ENCODE measurements at places on chromosomes 3 and 15.
A peak's percentile ranks its signal among the peaks of the same experiment; 100 is the strongest.

- DNase-seq, result no peak
Observed at GRCh38 chr15:78879517-78880241, 7.0 kb downstream of the MORF4L1 start.

DNA sequence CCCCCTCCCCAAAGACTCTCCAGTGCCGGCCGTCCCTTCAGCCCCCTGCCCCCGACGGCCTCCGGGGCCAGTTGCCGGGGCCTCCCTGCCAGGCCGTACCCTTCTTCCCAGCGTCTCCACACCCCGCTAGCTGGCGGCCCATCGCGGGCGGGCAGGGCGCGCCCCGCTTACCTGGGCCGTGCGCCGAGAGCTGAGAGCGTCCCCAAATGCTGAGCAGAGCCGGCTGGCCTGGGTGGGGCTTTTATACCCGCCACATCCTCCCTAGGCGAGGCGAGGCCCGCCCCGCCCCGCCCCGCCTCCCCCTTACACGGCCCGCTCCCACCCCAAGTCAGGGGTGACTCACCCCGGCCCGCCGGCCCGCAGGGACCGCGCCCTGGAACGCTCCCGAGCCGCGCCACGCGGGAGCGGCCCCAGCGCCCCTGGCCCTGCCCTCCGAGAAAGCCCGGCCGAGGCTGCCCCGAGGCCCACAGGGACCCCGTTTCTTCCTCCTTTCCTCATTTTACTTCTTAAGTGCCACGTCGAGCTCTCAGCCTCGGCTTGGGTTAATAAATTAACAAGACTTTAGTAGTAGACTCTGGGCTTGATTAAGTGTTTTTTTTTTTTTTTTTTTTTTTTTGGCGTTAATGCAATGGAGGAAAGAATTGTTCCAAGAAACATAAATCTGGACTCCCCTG lies at the start of gene ANXA2:
Gene ANXA2 (minus strand): TSS at position 215 of the 674 bp plus-strand sequence. CDS start 11,911 bp downstream, outside the sequence.
- peak; percentile 67 for DNase-seq

- no peak for DNase-seq
Observed at GRCh38 chr3:64357481-64357880, 132.2 kb upstream of the PRICKLE2 start.

- peak; percentile 13 for DNase-seq
Observed at GRCh38 chr3:51819709-51820406, 40.8 kb upstream of the IQCF6 start.

- no peak for DNase-seq
Observed at GRCh38 chr3:13780432-13781176, 99.3 kb downstream of the WNT7A start.

DNA sequence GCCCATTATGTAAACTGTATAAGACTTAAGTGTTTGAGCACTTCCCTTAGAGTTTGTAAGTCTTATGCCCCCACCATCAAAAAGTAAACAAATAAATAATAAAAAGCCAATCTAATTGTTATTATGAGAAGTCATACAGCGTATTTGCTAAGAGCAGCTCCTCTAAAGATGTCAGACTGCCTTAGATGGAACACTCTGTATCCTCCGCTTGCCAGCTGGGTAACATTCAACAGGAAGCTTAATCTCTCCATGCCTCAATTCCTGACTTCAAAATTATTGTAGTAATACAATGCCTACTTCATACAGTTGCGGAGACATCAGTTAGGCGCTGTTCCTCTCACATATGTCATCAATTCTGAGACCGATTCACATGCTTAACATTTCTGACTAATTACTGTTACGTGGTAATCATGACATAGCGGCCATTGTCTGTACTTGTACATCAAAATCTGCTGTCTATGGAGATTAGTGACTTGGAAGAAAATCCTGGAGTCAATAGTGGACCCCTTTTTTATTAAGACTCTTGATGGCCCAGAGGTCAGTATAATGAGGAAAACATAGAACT lies 417.7 kb downstream of the LPP start:
- no peak for DNase-seq

DNA sequence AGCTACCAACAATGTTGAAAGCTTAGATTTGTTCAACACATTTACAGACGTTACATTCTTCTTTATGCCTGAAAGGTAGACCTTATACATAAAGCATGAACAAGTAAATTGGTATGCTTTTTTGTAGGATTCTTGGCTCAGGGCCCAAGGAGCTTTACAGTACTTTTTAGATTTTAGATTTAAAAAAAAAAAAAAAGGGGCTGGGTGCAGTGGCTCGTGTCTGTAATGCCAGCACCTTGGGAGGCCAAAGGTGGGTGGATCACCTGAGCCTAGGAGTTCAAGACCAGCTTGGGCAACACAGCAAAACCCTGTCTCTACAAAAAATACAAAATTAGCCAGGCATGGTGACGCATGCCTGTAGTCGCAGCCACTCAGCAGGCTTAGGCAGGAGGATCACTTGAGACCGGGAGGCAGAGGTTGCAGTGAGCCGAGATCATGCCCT lies 39.7 kb downstream of the MEF2A start:
- no peak for DNase-seq

DNA sequence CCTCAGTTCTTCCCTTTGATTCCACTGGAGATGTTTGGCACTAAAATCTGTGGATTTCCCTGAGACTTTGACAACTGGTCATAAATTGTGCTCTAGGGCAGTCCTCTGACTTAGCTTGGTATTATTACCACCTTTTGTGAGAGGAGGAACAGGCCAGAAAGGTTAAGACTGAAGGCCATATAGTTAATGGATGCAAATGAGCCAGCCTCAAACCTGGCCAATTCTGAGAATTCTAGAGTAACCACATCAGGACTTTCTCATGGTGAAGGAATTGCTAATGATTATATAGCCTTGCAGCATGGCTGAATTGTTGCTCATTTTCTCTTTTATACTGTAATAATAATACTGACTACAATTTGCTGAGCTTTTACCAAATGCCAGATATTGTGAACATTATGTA lies 162.5 kb downstream of the CADPS start:
- no peak for DNase-seq

GRCh38 chr3:123281406-123281805 lies 79.7 kb downstream of the SEC22A start:
- no peak for DNase-seq

GRCh38 chr3:52771702-52772101 lies 962 bp upstream of the NEK4 start:
- no peak for DNase-seq

GRCh38 chr3:195583831-195584542 lies at the start of gene APOD:
TSS of gene APOD (minus strand) at chr3:195583940. CDS start at chr3:195579461, 4,479 bp downstream.
- DNase-seq, result no peak

GRCh38 chr3:32961189-32961715 lies 9.8 kb downstream of the CCR4 start:
- peak; percentile 34 for DNase-seq

DNA sequence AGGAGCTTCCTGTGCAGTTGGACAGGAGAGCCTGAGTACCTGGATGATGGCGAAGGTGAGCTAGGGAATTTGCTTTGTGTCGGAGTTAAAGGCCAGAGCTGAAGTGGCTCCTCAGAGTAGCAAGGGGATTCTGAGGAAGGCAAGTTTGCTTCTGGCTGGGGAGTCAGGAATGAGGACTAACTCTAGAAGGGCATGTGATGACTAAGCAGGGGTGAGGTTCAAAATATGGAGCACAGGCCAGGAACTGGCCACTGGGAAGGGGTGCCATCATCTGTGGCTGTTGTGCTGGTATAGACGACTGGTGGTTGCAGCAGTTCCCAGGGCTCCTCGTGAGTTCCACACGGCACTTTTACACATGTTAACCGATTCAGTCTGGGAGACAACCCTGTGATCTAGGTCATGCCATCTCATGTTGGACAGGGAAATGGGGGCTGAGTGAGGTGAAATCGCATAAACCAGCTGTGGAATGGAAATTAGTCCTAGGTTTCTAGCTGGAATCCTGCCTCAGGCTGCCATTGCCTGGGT lies 100.8 kb downstream of the EEFSEC start:
- no peak for DNase-seq

- no peak for DNase-seq
Observed at GRCh38 chr15:92612891-92613290, 42.7 kb downstream of the FAM174B start.

- DNase-seq, result no peak
Observed at GRCh38 chr15:47397655-47398054, 319.6 kb upstream of the SEMA6D start.

DNA sequence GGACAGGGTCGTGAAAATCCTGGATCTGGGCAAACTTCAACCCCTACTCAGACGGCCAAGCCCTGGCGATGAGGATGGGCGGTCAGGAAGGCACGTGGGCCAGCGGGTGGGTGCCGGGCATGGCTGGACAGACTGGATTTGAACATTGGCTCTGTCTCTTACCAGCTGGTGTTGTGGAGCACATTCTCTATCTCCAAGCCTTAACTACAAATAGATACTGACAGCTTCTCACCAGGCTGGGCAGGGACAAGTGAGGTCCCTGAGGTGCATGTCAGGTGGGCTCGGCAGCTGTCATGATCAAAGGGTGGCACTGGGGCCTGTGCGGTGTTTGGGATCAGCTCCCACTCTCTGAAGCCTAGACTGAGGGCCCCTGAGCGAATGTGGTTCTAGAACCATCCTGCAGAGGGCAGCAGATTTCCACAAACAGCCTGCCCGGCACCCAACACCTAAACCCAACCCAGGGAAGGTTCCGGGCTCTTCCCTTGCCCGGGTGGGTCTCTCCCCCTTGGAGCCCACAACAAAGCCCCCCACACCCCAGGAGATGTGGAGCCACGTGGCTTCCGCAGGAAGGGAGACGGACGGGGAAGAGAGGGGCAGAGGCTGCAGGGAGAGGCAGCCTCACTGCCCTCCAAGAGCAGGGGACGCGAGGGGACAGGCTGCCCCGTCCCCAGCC lies 58.4 kb downstream of the RGMA start:
- DNase-seq, result peak; percentile 32

DNA sequence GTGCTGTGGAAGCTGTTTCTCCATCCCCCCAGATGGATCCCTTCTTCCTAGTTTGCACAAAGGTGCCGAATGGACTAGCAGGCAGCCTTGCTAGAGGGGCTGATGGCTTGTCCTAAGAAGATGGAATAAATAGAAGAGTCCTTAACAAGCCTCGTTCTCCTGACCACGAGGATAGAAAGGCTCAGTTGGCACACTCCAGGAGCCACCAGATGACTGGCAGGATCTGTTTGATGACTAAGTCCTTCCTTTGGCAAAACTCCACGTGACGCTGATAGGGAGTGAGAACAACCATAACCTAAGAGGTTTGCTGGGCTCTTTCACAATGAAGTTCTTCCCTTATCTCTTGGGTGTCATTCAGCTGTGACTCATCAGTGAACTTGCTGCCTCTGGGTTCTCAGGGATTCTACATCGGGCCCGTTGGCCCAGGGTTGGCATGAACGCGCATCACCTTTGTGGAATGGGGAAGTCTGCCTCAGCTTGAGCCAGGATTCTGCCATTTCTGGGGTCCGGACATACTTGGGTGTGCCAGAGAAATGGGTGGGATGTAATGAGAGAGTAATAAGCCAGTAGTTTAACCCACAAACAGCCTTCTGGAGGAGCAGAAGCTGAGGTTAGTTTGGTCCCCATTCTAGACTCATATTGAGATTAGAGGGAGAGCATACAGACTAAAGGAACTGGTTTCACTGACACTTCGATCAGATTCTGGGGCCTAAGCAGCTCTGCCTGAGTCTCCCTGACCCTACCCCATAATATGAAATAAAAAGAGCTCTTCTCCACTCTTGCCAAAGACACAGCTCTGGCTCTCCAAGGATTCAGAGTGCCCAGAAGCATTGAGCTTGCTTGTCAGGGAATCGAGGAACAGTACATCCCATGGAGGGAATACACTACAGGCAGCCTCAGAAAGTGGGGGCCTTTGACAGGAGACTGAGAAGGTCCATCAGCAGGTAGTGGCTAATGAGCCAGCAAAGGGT lies 2.0 kb upstream of the MELTF start:
- DNase-seq, result no peak

DNA sequence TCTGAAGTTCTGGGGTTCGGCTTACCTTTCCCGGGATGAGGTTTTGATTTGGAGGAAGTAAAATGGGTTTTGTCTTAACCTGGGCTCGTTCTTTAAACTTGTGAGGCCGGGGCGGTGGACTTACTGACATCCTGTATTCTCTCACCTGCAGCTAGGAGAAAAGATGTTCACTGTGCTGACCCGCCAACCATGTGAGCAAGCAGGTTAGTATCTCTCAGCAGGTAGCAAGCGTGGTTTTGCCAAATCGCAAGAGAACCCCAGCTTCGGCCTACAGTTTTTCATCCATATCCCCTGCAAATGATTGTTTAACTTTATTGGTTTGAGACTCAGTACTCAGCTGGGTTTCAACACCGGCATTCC lies 891 bp downstream of the ENTPD3 start:
- DNase-seq, result no peak

DNA sequence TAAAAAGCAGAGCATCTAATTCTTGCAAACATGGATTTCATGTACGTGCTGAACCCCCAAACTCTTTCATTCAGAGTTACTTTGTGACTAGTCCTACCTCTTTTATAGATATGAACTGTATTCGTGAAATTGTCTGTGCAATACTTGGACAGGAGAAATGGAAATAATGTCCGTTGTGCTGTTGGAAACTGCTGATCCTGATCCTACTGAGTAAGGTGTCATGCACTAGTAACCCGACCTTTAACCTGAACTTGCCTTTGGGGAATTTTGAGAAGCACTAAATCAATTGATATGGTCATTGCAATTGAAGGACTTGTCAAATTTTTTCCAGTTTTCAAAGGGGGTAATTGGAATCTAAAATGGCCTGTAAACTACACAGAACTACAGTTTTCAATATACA lies 856.4 kb downstream of the ROBO1 start:
- DNase-seq, result no peak

Data from T-helper 2 cell (primary cell).